Activated T-helper 17 cell treated with anti-CD3 and anti-CD28 coated beads, Interleukin-2, amount 50 U/mL, for 72 hours (primary cell): ENCODE measurements at places on chromosomes 16 and 17.

DNA sequence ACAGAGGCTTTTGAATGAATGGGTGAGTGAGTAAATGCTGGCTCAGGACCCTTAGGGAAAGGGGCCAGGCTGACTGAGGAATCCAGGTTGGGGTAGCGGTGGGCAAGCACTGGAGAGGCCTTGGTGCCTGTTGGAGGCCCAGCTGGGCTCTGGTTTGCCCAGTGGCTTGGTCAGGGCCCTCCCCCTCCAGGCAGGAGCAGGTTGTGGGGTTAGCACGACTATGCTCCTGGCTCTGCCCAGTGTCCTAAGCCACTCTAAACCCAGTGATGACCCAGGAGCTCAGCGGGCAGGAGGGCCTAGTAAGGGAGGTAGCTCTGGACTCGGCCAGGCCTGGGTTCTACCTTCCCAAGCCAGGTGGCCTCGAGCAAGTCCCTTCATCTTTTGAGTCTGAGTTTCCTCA is 7.5 kb downstream of the MYO15A start:
- ATAC-seq: no peak

- ATAC-seq: no peak
These were observed 8.5 kb downstream of the TELO2 start for GRCh38 chr16:1501630-1502029.

DNA sequence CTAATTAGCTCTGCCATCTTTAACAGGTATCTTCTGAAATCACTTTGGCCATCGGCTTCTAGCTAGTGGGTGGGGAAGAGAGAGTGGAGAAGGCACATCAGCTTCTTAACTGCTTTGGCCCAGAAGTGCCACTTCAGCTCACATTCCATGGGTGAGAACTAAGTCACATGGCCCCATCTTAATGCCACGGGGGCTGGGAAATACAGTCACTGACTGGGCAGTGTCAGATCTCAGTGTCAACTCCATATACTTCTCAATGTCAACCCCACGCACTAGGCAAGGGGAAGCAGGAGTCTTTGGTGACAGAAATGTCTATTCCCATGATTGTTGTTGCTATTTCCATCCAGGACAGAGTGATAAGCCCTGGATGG is 29.4 kb downstream of the CCR7 start:
- no peak for ATAC-seq

GRCh38 chr17:3838206-3838605 is 7.8 kb downstream of the NCBP3 start:
- ATAC-seq: no peak

- peak; percentile 14 for ATAC-seq
These were observed 8.7 kb upstream of the PYY start for GRCh38 chr17:43962479-43962878.

GRCh38 chr17:32102646-32103186 is 39.6 kb upstream of the RHOT1 start:
- ATAC-seq: no peak

DNA sequence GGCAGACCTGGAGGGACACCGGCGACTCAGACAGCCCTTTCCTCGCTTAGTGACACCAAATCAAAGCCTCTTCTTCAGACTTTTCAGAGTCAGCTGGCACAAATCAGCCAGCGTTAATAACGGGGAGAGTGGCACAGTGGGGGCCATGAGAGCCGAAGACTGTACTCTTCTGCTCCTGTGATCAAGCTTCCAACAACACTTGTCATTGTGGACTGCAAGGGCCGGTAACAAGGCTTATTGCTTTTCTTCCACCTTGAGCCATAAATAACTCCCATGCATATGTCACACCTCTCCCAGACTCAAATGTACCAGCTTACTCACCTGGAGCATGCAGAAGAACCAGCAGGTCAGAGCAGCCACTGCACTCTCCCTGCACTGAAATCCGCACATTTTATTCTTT is 12.8 kb downstream of the FLCN start:
- no peak for ATAC-seq

DNA sequence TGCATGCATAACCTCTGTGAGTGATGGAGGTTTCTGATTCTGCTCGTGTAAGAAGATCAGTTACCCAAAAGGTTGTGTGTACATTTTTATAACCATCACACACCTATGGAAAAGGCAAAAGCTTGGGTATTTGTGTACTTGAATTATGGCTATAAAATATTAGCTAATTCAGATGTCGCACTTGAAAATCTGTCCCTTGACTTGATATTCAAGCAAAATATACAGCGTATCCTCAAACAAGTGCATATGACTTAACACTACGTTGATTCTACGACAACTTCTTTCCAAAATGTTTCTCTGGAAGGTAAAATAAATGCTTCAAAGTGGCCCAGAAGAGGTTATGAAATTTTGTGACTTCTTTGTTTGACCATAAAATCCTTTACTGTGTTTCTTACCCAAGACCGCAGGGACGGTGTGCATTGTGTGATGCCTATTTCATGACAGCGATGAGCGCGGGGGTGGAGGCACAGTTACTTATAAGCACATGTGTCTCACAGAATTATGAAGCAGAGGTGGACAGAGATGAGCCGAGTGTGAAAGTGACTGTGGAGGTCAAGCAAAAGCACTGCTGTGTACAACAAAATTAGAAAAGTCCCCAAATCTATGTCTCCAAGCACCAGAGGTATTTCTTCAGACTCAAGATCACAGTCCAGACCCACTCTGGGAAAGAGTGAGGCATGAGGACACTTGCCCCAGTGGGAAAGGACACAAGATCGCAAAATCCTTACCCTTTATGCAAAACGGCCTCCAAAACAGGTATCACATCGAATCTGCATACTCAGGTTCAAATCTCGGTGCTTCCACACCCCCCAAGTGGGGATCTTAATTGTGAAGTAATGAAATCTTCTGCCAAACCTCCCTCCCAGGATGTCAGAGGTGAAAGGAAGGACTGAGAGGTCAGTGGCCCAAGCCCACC is 4.1 kb upstream of the HOXB9 start:
- ATAC-seq: no peak

GRCh38 chr16:85824161-85825135 is 25.0 kb downstream of the COX4I1 start:
- no peak for ATAC-seq

DNA sequence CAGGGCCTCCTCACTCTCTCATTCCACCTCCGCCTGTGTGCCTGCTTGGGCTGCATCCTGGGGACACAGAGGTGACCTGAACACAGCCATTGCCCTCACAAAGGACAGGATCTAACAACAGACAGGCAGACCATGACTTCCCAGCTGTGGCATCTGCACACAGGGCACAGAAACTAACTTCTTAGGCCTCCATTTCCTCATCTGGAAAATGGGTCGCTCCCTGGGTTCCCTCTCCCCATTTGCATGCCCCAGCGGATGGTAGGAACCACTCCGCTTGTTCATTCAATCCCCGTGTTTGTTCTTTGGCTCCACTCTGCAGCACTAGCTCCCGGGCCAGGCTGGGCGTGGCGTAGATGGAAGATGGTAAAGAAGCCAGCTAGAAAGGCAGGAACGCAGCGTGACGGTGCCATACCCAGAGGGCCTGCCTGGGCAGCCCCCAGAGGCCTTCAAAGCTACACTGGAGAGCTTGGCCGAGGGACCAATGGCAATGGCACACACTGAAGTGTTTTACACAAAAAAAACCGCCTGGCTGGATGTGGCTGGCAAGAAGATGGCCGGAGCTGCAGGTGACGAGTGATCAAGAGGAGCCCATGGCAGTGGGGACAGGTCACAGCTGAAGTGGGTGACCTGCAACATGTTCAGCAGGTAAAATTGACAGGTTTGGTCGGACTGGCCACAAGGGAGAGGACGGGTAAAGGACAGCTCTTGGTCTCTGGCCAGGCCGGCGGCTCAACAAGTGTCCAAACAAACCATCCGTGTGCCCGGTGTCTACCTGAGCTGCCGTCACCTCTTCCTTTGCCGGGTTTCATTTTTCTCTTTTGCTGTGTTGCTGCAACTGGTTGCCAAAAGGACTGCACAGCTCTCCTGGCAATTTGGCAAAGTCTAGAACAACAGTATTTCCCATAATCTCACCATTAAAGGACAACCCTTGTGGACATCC is 66.9 kb downstream of the SOCS1 start:
- no peak for ATAC-seq

- ATAC-seq: no peak
These were observed 39.8 kb downstream of the ERN1 start for GRCh38 chr17:64090144-64090543.

GRCh38 chr17:5439446-5439764 is 450 bp upstream of the C1QBP start:
- no peak for ATAC-seq

DNA sequence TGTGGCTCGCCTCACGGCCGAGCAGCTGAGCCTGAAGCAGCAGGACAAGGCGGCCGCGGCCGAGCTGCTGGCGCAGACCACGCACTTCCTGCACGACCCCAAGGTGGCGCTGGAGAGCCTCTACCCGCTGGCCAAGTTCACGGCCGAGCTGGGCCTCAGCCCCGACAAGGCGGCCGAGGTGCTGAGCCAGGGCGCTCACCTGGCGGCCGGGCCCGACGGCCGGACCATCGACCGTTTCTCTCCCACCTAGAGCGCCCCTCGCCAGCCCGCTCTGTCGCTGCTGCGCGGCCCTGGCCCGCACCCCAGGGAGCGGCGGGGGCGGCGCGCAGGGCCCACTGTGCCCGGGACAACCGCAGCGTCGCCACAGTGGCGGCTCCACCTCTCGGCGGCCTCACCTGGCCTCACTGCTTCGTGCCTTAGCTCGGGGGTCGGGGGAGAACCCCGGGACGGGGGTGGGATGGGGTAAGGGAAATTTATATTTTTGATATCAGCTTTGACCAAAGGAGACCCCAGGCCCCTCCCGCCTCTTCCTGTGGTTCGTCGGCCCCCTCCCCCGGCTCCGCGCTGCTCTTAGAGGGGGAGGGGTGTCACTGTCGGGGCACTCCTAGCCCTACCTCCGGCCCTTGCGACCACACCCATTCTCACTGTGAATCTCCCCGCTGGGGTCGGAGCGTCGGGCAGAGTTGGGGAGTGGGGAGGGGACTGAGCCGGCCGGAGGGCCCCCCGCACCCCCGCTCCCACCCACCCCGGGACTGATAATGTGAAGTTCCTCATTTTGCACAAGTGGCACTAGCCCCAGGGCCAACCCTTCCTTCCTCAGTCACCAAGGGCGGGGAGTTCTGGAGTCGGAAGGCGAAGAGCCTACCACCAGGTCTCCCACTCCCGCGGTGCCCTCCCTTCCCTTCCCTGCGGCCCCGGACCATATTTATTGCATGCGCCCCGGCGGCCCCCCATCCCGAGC is 4.0 kb downstream of the HIC1 start:
- no peak for ATAC-seq

DNA sequence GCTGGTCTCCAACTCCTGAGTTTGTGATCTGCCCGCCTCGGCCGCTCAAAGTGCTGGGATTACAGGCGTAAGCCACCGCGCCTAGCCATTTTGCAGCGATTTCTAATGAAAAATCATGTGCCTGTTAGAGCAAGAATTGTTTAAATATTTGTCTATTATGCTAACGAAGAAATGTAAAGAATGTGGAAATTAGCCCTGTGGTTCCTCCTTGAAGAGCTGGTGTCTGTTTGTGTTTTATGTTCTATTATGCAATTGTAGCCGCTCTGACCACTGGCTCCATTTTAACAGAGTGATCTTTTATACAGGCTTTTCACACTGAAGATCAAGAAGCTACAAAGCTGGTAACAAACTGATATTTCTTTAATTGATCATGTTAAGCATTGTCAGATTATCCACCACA is 217.3 kb downstream of the USP22 start:
- no peak for ATAC-seq

- peak; percentile 83 for ATAC-seq
These were observed 216.7 kb downstream of the RPTOR start for GRCh38 chr17:80761110-80761871.

GRCh38 chr17:28398280-28398981 is 7.6 kb downstream of the SLC46A1 start:
- ATAC-seq: no peak

DNA sequence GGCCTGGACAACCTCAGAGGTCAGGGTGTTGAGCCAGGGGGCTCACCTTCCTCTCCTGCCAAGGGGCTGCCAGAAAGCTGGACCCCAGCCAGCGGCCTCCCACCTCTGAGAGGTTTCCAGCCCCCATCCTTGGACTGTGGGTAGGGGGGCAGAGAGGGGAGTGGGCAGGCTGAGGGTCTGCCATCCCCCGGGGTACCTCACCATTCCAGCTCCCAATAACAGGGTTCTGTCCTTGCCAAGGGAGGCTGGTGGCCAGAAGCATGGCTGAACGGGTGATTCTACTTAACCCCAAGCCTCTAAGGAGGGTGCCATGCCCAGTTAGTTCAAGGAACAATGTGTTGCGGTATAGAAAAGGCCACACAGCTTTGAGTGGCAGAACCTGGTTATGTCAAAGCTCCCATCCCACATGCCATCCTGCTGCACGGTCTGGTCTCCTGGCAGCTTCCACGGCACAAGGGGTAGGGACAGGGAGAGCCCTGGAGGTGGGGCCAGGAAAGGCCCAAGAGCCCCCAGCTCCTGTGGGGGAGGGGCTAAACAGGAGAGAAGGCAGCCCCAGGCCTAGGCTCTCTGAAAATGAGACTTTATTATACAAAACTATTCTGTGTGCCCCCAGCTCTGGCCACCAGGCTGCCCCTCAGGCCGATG is 19.8 kb downstream of the B9D1 start:
- no peak for ATAC-seq

GRCh38 chr17:80965606-80966005 is 26.0 kb upstream of the CHMP6 start:
- no peak for ATAC-seq

DNA sequence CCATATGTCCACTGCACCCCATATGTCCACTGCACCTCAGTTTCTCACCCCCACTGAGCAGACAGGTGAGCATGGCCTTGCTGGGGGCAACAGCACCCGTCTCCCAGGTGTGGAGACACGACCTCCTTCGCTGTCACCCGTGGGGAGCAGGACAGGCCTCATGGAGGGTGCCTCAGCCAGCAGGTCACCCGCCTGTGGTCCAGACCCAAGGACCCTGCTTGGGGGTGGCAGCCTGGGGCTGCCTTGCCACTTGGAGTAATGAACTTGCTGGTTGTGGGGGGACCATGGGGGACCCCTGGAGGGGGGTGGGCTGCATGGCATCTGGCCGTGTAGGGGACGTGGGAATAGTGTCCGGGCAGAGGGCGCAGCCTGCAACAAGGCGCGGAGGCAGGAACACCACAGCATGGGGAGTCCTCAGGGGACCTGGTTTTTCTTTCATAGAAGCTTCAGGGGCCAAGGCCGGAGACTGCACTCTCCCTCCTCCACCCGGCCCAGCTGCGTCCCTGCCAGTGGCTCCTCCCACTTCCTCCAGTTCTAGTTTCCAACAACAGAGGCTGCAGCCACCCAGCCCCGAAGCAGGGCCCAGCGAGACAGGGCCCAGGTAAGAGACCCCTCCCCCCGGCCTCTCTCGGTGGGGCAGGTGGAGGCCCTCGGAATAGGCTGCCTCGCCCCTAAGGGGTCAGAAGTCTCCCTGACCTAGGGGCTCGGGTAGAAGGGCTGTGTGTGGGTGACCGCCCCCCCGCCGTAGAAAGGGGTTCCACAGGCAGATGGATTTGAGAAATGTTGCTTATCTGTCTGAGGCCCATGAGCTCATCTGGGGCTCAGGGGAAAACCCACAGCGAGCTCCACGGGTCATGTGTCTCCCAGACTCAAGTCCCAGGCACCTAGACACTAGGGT is at the start of gene NHLRC4:
TSS of gene NHLRC4 (plus strand) at position 531 of the 898 bp plus-strand sequence. CDS start 1,043 bp downstream, outside the sequence.
- peak; percentile 66 for ATAC-seq

GRCh38 chr16:2769675-2770056 is 7.4 kb downstream of the ELOB start:
- ATAC-seq: no peak

GRCh38 chr17:30545024-30545423 is 67.8 kb downstream of the GOSR1 start:
- ATAC-seq: no peak

- no peak for ATAC-seq
These were observed 88.4 kb downstream of the ABCC12 start for GRCh38 chr16:48067388-48067787.

GRCh38 chr17:28405632-28406472 is at the start of gene SLC46A1:
Gene SLC46A1 (minus strand): TSS chr17:28406212. CDS start chr17:28406114, 98 bp downstream.
- peak; percentile 83 for ATAC-seq

GRCh38 chr16:396605-397004 is 394 bp upstream of the NME4 start:
- no peak for ATAC-seq
